Cardiac septum (tissue), 1 donor: ENCODE measurements at places on chromosomes 12 and 14.

- DNase-seq: no peak
Observed at GRCh38 chr14:93012951-93013719, 90.2 kb downstream of the CHGA start.

DNA sequence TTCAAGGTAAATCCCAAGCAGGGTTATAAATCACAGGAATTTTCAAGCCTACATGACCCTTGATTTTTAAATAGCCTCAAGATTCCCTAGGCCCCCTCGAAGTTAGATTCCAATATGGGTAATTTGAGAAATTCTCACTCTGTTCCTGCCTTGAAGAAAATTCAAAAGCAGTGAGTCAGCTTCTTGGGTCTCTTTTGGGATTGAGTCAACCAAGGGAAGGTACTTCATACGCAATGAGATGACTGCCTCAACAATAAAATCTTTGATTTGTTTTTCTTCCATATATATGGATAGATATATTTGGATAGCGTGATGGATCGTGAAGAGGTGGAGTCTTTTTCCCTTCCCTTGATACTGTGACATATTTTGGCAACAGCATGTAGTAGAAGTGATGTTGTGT is 180.4 kb upstream of the ATP2B1 start:
- DNase-seq: no peak

DNA sequence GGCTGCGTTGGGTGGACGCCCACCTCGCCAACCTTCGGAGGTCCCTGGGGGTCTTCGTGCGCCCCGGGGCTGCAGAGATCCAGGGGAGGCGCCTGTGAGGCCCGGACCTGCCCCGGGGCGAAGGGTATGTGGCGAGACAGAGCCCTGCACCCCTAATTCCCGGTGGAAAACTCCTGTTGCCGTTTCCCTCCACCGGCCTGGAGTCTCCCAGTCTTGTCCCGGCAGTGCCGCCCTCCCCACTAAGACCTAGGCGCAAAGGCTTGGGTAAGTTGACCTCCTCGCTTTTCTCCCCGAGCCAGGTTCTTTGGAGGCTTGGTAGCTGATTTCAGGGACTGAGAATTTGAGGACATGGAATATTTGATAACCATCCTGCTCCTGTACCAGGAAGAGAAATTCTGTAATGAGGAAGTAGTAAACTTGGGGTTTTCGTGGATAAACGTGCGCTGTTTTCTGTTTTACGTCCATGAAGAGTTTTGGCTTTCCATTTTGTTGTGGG is 530 bp downstream of the APAF1 start:
- DNase-seq: no peak

DNA sequence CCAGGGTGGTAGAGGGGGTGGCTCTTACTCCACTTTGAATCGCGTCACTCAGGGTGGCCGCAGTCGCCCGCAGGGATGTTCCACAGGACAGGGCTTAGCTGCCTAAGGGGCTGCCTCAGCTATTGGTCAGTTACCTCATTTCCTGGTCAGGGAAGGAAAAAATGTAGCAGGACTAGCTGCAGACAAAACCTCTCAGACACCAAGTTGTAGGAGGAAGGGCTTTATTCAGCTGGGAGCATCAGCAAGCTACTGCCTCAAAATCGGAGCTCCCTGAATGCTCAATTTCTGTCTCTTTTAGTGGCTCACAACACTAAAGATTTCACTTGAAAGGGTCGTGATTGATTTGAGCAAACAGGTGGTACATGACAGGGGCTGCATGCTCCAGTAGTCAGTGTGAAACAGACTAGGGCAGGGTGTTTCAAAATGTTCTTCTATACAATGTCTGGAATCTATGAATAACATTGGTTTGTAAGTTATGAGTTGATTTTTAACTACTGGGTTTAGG is 6.4 kb upstream of the CLEC6A start:
- DNase-seq: no peak

DNA sequence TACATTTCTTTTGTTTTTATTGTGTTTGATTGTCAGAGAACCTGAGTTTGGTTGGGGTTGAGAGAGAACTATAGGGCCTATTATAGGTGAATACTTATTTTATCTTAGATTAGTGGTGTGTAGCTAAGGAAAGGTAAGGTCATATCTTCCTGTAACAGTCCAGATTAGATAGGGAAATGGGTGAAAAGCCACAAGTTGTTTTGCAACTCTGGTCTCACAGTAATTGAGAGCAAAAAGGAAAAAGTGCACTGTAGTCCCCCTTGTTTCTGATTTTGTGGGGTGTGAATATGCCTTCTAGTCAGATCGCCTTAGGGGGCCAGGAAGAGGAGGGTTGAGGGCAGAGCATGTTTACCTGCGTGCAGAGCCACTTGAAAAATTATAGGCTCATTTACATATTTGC is 8.9 kb downstream of the MSRB3 start:
- DNase-seq: no peak

GRCh38 chr12:17928708-17929366 is 161.2 kb downstream of the RERGL start:
- no peak for DNase-seq

GRCh38 chr14:99984036-99984435 is 81.2 kb upstream of the EVL start:
- no peak for DNase-seq

GRCh38 chr14:65780566-65780965 is 368.0 kb downstream of the FUT8 start:
- no peak for DNase-seq

- DNase-seq: no peak
Observed at GRCh38 chr12:126346087-126346486, 1280.9 kb downstream of the AACS start.

DNA sequence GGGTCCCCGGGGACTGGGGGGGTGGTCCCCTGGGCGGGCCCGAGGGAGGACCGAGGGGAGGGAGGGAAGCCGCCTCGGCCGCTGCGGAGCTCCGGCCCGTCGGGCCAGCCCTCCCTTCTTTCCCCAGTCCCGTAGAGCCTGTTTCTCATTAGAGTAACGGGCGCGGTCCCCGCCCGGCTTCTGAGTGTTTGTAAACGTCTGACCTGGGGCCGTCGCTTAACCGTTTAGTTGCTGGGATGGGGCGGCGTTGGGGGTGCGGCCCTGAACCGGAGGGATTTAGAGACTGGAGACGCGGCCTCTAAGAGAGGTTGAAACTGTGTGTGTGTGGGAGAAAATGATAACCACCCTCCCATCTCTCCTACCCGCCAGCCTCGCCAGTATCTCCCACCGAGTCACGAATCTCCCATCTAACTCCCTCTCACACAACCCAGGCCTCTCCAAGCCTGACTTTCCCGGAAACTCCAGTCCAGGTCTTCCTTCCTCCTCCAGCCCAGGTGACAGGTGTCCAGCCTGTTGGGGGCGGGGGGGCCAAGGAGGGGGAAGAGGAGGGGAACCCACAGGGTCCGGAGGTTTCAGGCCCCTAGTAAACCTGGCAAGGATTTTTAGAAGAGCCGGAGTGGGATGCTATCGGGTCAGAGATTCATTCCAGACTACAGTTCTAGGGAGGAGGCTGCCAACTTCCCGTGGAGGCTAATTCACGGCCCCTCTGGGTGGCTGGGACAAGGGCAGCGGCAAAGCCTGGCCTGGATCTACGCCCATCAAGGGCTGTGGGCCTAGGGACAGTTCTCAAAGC is 1.1 kb upstream of the NFATC4 start:
- DNase-seq: peak; percentile 90

GRCh38 chr14:76112889-76113624 is 38.7 kb upstream of the GPATCH2L start:
- no peak for DNase-seq

DNA sequence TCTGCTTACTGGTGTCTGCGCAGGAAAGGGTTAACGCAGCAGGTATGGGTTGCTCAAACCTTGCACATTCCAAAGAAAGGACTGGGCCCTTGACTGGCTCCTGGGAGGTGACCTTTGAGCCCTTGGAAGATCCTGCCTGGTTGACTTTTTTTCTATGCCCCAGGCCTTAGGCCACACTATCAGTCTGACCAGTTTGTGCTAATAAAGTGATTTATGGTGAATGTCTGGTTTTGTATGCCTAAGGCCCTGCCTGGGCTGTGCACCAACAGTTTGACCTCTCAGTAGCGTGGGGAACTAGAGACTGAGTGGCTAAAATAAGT is 61.4 kb upstream of the SCN8A start:
- no peak for DNase-seq

DNA sequence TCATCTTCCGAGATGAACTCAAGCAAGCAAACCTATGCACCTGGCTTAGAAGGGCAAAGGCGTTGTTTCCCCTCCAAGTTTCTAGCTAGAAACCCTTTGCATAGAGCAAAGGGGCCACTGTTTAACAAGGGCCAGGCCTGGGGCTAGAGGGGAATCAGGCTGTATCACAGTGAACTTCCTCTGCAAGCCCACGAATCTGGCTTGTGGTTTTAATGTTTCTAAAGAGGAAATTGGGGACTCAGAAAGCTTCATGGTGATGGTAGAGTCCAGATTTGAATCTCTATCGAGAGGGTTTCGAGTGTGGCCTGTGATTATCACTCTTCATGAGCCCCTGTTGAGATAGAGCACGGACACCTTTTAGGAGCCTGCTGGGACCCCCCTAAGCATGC is 189.9 kb downstream of the VRK1 start:
- no peak for DNase-seq

DNA sequence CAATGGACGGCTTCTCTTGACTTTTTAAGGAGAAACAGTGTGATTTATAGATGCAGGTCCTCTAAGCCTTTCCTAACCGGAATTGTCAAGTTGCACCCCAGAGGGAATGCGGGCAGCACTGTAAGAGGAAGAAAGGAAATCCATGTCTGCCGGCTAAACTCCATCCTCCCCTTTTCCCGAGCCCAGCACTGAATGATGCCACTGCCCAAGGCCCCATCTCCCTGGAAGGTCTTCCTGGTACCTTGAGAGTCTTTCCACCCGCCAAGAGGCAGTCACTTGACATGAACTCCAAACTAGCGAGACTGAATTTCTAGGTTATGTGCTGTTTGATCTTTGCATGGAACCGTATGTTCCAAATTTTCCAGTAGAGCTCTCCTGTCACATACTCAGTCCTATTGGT is 313.4 kb upstream of the FKBP4 start:
- peak; percentile 61 for DNase-seq
